ENCODE measurements at places on chromosomes 13 and 19. TPM values are rescaled to one million over a fixed set of nuclear protein-coding genes. Genes with fewer than 3 reads are reported as not detected.
A peak's percentile ranks its signal among the peaks of the same experiment; 100 is the strongest.

DNA sequence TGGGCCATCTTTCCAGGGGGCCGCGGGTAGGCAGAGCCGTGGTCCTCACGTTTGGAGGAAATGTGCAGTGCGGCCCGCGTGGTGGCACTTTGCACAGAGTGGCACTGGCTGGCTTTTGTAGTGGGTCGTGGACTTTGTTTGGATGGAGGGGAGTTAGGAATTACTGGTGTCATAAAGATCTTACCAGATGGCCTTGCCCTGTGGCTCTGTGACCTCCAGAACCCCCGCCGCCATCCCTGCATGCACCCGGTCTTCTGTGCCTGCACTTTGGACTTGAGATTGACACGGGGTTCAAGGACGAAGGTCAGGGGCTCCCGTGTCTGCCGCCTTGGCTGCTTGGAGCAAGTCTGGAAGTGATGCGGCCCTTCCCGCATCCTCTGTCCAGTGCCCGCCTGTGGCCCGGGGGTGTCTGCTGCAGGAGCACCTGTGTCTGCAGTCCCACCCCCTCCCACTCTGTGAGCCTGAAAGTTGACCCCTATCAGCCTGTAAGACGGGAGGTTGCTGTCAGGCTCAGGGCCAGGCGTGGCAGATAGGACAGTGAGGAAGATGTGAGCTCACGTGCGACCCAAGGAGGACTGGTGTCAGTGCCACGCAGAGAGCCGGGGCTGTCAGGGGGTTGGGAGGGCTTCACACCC, 2.2 kb downstream of the GNA11 start:
- H3K4me3 ChIP-seq: peak overlapping the region; percentile 67
- peak; percentile 73 for DNase-seq
- H3K4me1 ChIP-seq: peaks cover 57% of the 10 kb centered on the region
- H3K27me3 ChIP-seq: no peaks in the 10 kb centered on the region
- H3K36me3 ChIP-seq: no peaks in the 10 kb centered on the region

DNA sequence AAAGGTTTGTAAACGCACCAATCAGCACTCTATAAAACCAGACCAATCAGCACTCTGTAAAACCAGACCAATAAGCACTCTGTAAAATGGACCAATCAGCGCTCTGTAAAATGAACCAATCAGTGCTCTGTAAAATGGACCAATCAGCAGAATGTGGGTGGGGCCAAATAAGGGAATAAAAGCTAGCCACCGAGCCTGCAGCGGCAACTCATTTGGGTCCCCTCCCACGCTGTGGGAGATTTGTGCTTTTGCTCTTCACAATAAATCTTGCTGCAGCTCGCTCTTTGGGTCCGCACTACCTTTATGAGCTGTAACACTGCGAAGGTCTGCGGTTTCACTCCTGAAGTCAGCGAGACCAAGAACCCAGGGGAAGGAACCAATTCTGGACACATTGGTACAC, 28.0 kb downstream of the ZNF175 start:
- peaks cover 8% of the 10 kb centered on the region for H3K4me1 ChIP-seq
- peaks cover 20% of the 10 kb centered on the region for H3K27me3 ChIP-seq
- no peak for DNase-seq
- H3K4me3 ChIP-seq: no peak overlapping the region
- no peak overlapping the region for H3K27ac ChIP-seq

DNA sequence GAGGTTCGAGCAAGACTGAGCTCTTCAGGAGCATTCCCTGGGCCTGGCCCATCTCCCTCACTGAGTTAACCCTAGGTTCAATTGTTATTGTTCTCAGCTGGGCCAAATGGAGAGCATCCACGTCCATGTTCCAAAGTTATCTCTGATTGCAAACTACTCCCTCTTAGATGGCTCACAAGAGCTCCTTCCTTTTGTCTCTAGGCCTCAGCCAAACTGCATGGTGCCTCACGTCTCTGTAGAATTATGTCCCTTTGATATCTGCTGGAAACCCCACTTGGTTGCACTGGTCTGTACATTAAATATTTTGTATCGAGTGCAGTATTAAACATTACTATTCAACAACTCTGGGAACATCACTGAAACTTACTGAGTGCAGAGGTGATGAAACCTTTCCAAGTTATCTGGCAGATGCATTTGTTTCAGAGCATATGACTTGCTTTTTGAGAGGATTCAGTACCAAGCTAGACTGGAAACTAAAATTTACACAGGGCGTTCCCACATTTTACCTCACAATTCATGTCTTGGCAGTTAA, 38.1 kb downstream of the DOCK9 start:
- DNase-seq: peak; percentile 22
- no peak overlapping the region for H3K4me3 ChIP-seq
- H3K27me3 ChIP-seq: no peaks in the 10 kb centered on the region
- H3K27ac ChIP-seq: no peak overlapping the region

DNA sequence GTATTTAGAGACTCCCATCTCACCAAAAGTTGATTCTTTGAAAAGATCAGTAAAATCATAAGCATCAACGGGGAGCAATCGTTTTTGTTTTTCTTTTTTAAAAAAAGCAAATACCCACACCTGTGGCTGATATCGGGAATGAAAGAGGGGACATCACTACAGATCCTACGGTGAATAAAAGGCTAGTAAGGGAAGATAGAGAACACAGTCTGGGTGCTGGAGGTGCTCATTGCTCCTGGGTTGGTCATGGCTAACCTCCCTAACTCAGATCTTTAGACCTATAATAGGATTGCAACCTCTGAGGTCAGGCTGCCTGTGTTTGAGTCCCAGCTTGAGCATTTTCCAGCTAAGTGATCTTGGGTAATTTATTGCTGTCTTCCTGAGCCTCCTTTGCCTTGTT, 1.1 kb downstream of the EHD2 start:
- peaks cover 5% of the 10 kb centered on the region for H3K36me3 ChIP-seq
- H3K4me1 ChIP-seq: peaks cover 13% of the 10 kb centered on the region
- H3K27ac ChIP-seq: peak overlapping the region; percentile 81
- H3K27me3 ChIP-seq: peaks cover 36% of the 10 kb centered on the region

ZNF132 gene
- total RNA-seq: 6.6 TPM

ZNF543 gene
- total RNA-seq: 15.2 TPM

SIAH3 gene
- total RNA-seq: 0.06 TPM

Measured in spleen (tissue), 13 donors.